NCI-H526 treated with DMSO at 0.1 percent for 48 hours (cell line): ENCODE measurements at places on chromosomes 1 and 21.

DNA sequence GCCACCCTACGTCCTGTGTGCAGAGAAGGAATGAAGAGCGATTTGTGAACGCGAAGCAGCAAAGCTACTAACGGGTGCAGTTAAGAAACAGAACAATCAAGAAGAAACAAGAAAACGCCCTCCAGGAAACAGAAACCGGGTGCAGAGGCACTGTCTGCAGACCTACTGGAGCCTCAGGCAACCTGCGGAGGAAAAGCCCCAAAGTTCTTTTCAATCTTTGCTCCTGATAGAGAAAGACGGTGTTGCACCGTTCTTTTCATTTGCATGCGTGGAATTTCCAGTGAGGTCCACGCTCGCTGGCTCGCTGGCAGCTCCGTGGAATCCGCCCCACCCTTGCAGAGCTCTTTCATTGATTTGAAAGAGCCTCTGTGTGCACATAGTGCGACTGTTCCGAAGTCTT, 37.0 kb upstream of the PDE9A start:
- DNase-seq: no peak

GRCh38 chr1:182890927-182891610, 51.9 kb downstream of the DHX9 start:
- DNase-seq: no peak

- DNase-seq: no peak
Observed at GRCh38 chr1:243916160-243916559, 66.1 kb upstream of the AKT3 start.

DNA sequence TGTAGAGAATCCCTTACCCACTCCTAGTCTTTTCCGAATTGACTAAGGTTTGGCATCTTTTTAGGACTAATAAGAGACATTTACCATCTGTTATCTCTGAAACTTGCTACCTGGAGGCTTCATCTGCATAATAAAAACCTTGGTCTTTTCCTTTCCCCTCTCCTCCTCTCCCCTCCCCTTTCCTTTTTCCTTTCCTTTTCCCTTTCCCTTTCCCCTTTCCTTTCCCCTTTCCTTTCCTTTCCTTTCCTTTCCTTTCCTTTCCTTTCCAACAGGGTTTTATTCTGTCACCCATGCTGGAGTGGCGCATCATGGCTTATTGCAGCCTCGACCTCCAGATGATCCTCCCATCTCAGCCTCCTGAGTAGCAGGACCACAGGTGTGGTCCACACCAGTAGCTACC, 195.7 kb downstream of the RYR2 start:
- no peak for DNase-seq

- DNase-seq: no peak
Observed at GRCh38 chr1:208044589-208045462, 133.9 kb upstream of the CD34 start.

DNA sequence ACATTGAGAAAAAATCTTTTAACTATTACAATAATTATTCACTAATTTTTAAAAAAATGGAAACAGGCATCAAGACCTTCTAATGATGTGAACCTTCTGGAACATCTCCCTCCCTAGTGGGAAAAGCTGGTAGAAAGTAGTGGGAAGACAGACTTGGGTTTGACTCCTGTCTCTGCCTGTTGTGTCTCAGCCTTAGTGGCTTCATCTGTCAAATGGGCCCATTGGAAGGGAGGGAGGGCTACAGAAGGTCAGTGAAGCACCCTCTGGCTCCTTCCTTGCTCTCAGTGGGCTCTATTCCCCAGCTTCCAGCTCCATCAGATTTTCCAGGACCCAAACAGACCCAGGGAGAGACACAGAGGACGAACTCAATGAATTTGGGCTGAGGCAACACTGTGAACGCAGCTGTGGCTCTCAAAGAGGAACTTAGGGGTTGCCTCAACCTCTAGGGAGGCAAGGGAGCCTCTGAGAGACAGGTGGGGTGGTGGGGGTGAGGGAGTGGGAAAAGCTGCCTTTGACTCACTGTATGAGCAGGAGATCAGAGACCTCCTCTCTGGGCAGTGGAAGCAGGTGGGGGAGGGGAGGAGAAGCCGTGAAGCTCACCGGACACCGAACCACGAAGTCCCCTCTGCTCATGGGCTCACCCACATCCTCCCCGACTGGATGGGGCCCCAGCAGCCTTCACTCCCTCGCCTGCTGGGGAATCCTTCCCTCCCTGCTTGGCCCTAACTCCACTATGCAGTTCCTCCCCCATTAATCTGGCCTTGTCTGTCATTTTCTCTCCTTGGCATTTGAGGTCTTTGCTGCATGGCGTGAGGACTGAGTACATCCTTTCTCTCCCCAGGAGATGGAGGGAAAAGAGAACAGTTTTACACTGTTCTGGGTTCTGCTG, 4.5 kb downstream of the CNR2 start:
- no peak for DNase-seq

GRCh38 chr1:12531179-12531499, 86.9 kb downstream of the DHRS3 start:
- no peak for DNase-seq

GRCh38 chr1:32507021-32507420, 32.2 kb upstream of the ZBTB8A start:
- no peak for DNase-seq

DNA sequence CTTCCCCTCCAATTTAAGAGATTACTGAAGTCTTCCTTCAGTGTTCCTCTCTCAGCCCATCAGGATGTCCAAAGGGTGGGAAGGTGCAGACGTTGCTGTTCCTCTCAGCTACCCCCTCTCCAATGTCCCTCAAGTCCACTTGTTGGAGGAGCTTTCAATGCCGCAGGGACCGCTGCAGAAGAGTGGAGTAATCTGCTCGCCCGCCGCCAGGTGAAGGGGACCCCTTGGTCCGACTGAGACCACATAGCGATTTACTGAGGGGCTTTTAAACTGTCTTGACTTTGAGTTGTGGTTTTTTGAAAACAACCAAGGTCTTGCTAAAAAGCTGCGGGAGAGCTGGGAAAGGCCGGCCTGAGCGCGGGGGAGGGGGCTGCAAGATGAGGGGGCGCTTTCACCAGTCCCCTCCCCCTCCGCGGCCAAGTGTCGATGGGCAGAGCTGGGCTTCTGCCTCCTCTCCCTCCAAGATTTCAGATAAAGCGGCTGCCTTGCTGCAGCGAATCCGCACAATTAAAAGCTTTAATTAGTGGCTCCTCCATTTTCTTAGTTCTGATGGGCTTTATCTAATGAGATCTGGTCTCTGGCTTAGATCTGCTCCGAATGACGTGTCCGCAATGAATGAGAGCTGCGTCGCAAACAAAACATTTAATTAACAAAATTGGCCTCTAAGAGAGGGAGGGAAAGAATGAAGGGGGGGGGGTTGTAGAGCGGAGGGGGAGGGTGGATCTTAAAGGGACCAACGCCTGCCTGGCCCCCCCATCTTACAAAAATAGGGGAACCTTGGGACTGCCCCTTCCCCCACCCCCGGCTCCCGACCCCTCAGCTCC, 5.9 kb downstream of the LMO4 start:
- DNase-seq: peak; percentile 49

DNA sequence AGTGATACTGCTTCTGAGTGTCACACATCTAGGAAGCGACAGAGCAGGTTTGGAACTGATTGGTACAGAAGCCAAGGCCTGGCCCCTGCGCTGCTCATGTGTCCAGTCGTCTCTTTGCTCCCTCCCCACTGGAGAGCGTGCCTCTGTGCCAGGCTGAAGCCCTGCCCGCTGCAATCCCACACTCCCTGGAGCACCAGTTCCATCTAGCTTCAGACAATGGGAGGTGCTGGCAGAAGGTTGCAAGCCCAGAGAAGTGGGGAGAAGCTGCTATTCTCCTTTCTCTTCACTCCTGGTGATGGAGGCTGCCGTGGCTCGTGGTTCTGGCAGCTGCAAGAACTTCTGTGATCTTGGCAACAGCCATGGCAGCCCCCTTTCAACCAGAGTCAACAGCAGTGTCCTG, 250.9 kb downstream of the MATN1 start:
- no peak for DNase-seq

- peak; percentile 60 for DNase-seq
Observed at GRCh38 chr1:21329209-21329844, 39.1 kb upstream of the ECE1 start.

DNA sequence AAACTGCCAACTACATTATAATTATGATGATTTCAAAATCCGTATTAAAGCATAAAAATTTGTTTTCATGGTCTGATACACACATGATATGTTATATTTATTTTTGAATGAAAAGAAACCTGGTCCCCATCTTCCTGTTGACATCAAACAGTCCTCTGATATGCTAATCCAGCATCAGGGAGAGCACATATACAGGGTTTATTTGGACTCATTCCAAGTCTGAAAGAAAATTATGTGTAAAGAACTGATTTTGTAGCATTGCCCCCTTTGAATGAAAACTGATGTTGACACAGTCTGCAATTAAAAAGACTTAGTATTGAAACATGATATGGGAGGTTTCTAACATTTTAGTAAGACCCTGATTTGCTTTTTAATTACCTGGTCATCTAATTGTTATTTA, 119.4 kb downstream of the NEK7 start:
- DNase-seq: no peak
